ENCODE measurements at places on chromosomes 1 and 21.

GRCh38 chr1:55245781-55246180 is 30.6 kb upstream of the USP24 start:
- DNase-seq = no peak

DNA sequence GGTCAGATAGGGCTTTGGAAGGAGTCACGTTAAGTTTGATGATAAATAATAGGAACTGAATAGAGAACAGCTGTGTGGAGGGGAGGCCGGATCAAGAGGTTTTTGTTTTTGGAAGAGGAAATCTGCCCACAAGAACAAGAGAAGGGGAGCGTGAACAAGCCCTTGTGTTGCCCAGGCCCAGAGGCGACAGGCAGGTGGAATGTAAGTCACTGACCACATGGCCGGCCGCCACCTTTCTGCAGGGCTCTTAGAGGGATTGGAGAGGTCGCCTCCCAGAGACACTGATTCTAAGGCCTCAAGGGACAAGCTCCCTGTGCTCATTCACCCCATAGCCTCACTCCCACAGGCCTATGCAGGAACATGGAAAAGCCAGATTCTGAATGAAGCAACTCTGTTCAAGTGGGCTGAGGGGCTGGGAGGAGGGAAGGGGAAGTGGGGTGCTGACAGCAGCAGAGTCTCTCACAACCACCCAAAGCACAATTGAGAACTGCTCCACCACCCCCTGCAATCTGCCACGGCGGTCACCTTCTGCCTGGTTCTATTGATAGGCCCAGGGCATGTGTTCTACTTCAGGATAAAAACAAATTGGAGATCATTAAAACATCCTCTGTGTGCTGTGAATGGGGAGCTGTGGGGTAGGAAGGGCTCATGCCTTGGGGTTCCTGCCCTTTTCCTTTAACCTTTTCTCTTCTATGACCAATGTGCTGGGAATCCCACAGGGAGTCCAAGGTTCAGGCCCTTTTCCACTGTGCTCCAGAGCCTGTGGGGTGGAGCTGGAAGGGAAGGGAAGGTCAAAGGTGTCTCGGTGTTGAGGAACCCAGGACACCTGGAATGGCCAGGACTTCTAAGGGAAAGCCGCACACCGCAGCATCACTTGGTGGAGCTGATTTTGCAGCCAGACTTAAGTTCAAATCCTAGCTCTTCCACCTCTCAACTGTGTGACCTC is 63.3 kb upstream of the PARP1 start:
- no peak for DNase-seq

- no peak for DNase-seq
Observed at GRCh38 chr21:39489380-39489924, 37.7 kb downstream of the SH3BGR start.

GRCh38 chr1:226994586-226995364 is 54.7 kb downstream of the COQ8A start:
- DNase-seq = no peak

GRCh38 chr1:205494115-205494514 is 10.4 kb upstream of the CDK18 start:
- DNase-seq = no peak

- no peak for DNase-seq
Observed at GRCh38 chr1:45507195-45507594, 7.1 kb downstream of the MMACHC start.

GRCh38 chr21:42153746-42154145 is 65.2 kb upstream of the ABCG1 start:
- DNase-seq = no peak

DNA sequence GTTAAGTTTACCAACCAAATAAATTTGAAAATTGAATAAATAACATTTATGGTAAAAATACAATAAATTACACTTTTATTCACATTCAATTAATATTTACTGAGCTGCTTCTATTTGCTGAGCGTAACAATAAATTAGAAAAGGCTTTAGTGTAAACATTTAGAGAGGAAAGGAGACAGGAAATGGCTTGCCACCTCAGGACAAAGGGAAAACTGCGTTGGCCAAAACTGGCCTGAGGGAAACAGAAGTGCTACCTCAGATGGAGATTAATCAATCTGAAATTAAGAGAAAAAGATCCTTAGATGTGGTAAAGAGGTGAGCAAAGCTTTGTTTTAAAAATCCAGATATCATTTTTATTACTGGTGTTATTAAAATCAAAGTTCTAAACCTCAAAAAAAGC is 128.0 kb downstream of the SLC44A5 start:
- no peak for DNase-seq

DNA sequence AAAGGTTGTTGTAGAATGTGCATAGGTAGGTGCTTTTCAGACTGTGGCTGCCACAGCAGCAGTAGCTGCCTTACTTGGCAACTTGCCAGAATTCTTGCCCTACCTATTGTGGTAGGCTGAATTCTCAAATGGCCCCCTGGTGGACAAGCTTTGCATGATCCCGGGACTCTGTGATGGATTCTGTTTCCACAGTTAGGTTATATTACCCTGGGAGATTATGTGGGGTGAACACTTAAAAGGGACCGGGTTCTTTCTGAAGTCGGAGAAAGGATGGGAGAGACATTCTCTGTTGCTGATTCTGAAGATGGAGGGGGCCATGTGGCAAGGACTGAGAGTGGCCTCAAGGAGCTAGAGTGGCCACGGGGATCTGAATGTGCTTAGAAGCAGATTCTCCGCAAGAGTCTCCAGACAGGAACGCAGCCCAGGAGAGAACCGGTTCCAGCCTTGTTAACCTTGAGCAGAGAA is 32.1 kb upstream of the KCNE1 start:
- peak; percentile 90 for DNase-seq

- peak; percentile 71 for DNase-seq
Observed at GRCh38 chr21:41425954-41426675, at the start of gene MX1. MX1 (plus strand) TSS chr21:41426239; CDS start chr21:41432071, 5,832 bp downstream.

DNA sequence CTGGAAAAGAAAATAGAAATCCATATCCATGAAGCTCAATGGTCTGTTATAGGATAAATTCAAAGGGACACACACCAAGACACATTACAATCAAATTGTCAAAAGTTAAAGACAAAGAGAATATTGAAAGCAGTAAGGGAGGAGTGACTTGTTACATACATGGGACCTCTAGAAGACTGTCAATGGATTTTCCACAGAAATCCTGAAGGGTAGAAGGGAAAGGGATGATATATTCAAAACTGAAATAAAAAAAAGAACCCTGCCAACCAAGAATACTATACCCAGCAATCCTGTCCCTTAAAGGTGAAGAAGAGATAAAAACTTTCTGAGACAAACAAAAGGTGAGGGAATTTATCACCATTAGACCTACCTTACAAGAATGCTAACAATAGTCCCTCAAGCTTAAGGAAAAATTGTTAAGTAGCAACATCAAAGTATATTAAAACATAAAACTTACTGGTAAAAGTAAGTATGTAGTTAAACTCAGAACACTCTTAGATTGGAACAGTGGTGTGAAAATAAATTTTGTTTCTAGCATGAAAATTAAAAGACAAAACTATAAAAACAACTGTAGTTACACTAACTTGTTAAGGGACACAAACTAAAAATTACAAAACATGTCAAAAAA is 103.2 kb upstream of the APP start:
- DNase-seq = no peak

GRCh38 chr1:223133824-223134435 is 9.1 kb downstream of the TLR5 start:
- peak; percentile 63 for DNase-seq

DNA sequence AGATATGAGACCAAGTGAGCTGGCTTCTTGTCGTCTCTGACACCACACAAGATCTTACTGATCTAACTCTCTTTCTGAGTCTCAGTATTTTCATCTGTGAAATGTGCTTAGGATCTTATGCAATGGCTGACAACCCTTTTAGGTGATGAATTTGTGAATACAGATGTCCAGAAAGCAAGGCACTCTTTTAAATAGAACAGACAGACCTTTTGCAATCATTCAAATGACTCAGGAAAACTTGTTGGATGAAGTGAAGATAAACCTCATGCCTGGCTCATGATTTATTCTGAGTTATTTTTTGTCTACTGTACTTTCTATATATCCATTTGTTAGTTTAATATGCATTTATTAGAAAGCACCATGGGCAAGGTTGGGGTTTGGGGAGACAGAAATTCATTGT is 411.3 kb downstream of the PTPRU start:
- DNase-seq = no peak

GRCh38 chr1:172704001-172704400 is 45.1 kb downstream of the FASLG start:
- no peak for DNase-seq

GRCh38 chr1:71295350-71295749 is 214.5 kb upstream of the ZRANB2 start:
- DNase-seq = no peak

GRCh38 chr1:17297991-17298390 is 10.0 kb upstream of the PADI4 start:
- DNase-seq = no peak
